Lower lobe of right lung (tissue), 2 donors: ENCODE measurements at places on chromosomes 2 and 18. TPM values are rescaled to one million over a fixed set of nuclear protein-coding genes. Genes with fewer than 3 reads are reported as not detected.

KCNS3 gene
- 28.7 TPM for total RNA-seq

OXER1 gene
- total RNA-seq = 1.9 TPM

GNLY gene
- 21.5 TPM for total RNA-seq

CCDC141 gene
- total RNA-seq = 40.5 TPM

SLC4A3 gene
- total RNA-seq = 1.0 TPM

PLA2R1 gene
- 5.6 TPM for total RNA-seq

POTEI gene
- 0.24 TPM for total RNA-seq

HOXD12 gene
- not detected for total RNA-seq

DNA sequence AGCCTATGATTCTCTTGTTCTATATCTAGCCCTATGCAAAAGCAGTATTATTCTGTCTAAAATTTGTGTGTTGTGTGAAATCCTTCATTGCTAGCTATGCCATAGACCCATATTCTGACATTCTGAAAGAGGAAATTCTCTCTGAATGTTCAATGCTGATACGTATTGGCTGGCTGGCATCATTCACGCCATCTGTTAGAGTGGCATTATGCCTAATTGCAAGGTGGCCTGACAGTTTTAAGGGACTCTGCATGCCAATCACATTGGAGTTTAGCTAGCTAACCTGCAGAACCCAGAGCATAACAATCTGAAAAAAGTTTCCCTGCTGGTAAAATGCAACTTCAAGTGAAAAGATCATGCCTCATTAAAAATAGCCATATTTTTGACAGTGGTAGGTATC lies 316.0 kb downstream of the SOX11 start:
- DNase-seq = no peak
- no peaks in the 10 kb centered on the region for H3K27me3 ChIP-seq
- H3K27ac ChIP-seq = no peak overlapping the region
- no peaks in the 10 kb centered on the region for H3K4me1 ChIP-seq
- no peak overlapping the region for H3K4me3 ChIP-seq
- H3K36me3 ChIP-seq = no peaks in the 10 kb centered on the region

- no peaks in the 10 kb centered on the region for H3K27me3 ChIP-seq
- DNase-seq = no peak
- H3K4me3 ChIP-seq = no peak overlapping the region
- H3K4me1 ChIP-seq = no peaks in the 10 kb centered on the region
- no peaks in the 10 kb centered on the region for H3K36me3 ChIP-seq
- no peak overlapping the region for H3K27ac ChIP-seq
Measured at GRCh38 chr18:4125224-4125623, 329.9 kb downstream of the DLGAP1 start.

GRCh38 chr2:39136799-39137198 lies 15.9 kb upstream of the SOS1 start:
- H3K4me1 ChIP-seq = peaks cover 8% of the 10 kb centered on the region
- DNase-seq = no peak
- no peak overlapping the region for H3K4me3 ChIP-seq
- H3K36me3 ChIP-seq = no peaks in the 10 kb centered on the region

- H3K27ac ChIP-seq = no peak overlapping the region
- no peaks in the 10 kb centered on the region for H3K36me3 ChIP-seq
- no peak overlapping the region for H3K4me3 ChIP-seq
- H3K27me3 ChIP-seq = no peaks in the 10 kb centered on the region
Measured at GRCh38 chr18:51006948-51007789, 22.8 kb upstream of the SMAD4 start.

DNA sequence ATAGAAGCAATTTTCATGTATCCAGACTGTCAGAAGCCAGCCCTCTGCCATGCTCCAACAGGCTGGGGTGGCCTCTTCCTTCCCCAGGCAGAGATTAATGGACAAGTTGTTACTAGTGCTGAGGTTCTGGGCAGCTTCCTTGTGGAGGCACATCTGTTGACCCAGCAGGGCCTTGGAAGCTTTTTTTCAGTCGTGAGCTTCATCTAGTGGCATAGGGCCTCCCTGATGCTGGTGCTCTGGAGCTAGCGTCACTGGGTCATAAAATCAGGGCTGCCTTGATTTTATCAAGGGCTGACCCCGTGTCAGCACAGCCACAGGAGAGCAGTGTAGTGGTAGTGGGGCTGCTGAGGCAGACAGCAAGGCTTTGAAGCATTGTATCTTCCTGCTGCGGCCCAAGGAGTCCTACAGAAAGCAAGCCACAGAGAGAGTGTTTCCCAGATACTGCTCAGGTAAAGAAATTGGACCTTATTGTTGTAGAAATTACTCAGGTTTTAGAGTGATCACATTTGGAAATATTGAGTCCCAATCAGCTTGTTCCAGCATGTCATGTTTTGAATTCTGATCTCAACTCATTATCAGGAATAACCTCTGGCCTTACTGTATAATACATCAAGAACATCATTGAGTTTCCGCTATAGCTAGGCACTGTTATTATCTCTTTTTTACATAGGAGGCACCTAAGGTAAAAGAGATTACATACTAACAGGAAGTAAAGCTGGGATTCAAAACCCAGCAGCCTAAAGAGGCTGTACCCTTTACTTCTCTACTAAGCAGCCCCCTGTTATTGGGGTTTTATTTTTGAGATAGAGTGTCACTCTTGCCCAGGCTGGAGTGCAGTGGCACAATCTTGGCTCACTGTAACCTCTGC lies 92.3 kb upstream of the ALPP start:
- no peak overlapping the region for H3K4me3 ChIP-seq
- H3K27ac ChIP-seq = no peak overlapping the region
- no peaks in the 10 kb centered on the region for H3K4me1 ChIP-seq
- peaks cover 8% of the 10 kb centered on the region for H3K36me3 ChIP-seq
- H3K27me3 ChIP-seq = no peaks in the 10 kb centered on the region

DNA sequence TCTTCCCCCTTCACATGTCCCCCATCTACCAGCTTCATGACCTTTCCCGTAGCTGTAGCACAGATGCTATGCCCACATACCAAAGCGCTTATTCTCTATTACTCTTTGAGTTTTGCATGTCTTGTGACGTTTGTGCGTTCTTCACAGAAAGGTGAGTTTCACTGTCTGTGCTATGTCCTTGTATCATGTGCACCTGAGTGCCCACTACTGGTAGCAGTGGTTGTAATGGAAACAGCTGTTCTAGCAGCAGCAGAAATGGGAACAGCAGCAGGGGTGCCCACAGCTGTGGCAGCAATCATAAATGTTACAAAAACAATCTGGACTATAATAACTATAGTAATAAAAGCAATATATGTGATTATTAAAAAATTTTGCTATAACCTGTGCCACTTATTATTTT lies 127.1 kb downstream of the STK39 start:
- H3K36me3 ChIP-seq = no peaks in the 10 kb centered on the region
- H3K27ac ChIP-seq = no peak overlapping the region
- no peak overlapping the region for H3K4me3 ChIP-seq
- no peak for DNase-seq

- DNase-seq = no peak
- H3K27ac ChIP-seq = no peak overlapping the region
- H3K4me1 ChIP-seq = no peaks in the 10 kb centered on the region
- no peaks in the 10 kb centered on the region for H3K27me3 ChIP-seq
Measured at GRCh38 chr2:33008716-33009115, 62.0 kb downstream of the LTBP1 start.

GRCh38 chr2:60505240-60505879 lies 48.1 kb downstream of the BCL11A start:
- DNase-seq = no peak
- no peak overlapping the region for H3K27ac ChIP-seq

DNA sequence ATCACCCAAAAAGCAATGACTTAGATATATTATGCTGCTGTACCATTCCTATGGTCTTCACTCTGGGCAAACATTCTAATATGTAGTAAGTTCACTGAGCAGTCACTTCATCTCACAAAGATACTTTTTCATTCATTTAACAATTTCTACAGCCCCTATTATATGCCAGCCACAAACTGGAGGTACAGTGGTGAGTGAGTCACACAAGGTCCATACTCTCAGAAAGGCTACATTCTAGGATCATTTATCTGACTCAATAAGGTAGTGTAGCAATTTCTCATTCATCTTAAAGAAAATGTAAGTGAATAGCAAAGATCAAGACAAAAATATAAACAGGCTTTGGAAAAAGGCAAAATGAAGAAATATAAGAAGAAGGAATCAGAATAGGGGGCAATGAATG lies 40.5 kb downstream of the NHEJ1 start:
- peaks cover 47% of the 10 kb centered on the region for H3K4me1 ChIP-seq
- no peaks in the 10 kb centered on the region for H3K36me3 ChIP-seq
- no peak for DNase-seq
- no peak overlapping the region for H3K4me3 ChIP-seq
- no peaks in the 10 kb centered on the region for H3K27me3 ChIP-seq
- H3K27ac ChIP-seq = no peak overlapping the region

DNA sequence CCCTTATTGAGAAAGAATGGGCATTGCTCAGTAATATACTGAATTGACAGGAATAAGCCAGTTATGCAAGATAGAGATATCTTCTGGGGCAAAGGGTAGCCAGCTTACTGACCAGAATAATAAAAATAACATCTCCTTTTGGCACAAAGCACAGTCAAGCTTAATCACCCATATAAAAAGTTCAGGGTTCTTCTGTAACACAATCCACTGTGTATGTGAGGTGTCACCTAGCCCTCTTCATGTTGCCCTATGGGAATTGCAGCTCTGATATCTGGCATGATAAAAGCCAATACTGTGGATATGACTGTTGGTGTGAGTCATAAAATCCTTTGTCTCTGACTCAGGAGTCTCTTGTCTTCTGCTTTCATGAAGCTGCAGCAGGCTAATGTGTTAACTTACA lies 90.8 kb downstream of the DSEL start:
- H3K4me3 ChIP-seq = no peak overlapping the region
- no peaks in the 10 kb centered on the region for H3K4me1 ChIP-seq
- H3K36me3 ChIP-seq = no peaks in the 10 kb centered on the region
- no peak for DNase-seq

- no peaks in the 10 kb centered on the region for H3K36me3 ChIP-seq
- no peak overlapping the region for H3K4me3 ChIP-seq
- H3K4me1 ChIP-seq = no peaks in the 10 kb centered on the region
- DNase-seq = no peak
- no peak overlapping the region for H3K27ac ChIP-seq
- H3K27me3 ChIP-seq = no peaks in the 10 kb centered on the region
Measured at GRCh38 chr2:175742367-175742766, 259.7 kb downstream of the LNPK start.

GRCh38 chr2:206198677-206199076 lies 39.0 kb downstream of the EEF1B2 start:
- peaks cover 7% of the 10 kb centered on the region for H3K27me3 ChIP-seq
- DNase-seq = no peak
- H3K4me3 ChIP-seq = no peak overlapping the region
- H3K36me3 ChIP-seq = no peaks in the 10 kb centered on the region
- no peaks in the 10 kb centered on the region for H3K4me1 ChIP-seq

- H3K27me3 ChIP-seq = no peaks in the 10 kb centered on the region
- DNase-seq = no peak
- H3K27ac ChIP-seq = no peak overlapping the region
- no peak overlapping the region for H3K4me3 ChIP-seq
- H3K4me1 ChIP-seq = peaks cover 9% of the 10 kb centered on the region
- H3K36me3 ChIP-seq = no peaks in the 10 kb centered on the region
Measured at GRCh38 chr2:30716123-30716900, 90.9 kb downstream of the CAPN13 start.

GRCh38 chr2:11573418-11574175 lies 39.8 kb downstream of the GREB1 start:
- no peaks in the 10 kb centered on the region for H3K4me1 ChIP-seq
- no peak overlapping the region for H3K4me3 ChIP-seq
- no peaks in the 10 kb centered on the region for H3K27me3 ChIP-seq

DNA sequence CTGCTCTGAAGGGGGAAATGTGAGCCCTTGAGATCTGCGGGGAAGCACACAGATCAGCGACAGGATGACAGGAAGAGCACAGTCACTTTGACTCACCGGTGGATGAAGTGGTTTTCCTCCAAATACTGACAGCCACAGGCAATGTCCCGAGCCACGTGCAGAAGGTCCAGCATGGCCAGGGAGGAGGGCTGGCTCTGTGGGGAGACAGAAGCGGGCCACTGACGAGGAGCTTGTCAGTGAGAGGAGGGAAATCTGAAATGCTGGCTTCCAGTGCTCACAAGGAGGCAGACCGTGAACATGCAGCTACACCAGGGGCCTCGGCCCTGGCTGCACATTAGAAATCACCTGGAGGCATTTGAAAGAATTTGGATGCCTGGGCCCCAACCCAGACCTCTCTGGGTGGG lies 98.7 kb downstream of the CLIP4 start:
- no peak overlapping the region for H3K4me3 ChIP-seq
- no peak for DNase-seq
- no peaks in the 10 kb centered on the region for H3K4me1 ChIP-seq
- no peaks in the 10 kb centered on the region for H3K27me3 ChIP-seq
- no peak overlapping the region for H3K27ac ChIP-seq

DNA sequence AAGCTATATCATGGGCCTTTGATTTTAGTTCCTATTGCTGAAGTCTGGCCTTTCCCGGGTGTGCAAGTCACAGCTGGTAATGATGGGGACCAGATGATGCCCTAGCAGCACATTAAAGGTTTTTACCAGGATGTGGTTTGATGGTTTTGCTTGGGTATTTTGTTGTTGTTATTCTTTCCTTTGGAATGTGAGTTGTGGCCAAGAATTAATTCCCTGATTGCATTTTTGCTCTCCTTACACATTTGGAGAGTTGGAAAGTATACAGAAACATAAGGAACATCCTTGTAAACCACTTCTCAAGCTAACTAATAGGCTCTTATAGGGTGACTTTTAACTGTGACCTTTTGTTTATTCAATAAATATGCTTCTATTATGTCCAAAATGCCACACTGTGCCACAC lies 154.1 kb upstream of the MMADHC start:
- no peaks in the 10 kb centered on the region for H3K36me3 ChIP-seq
- no peak for DNase-seq
- H3K27me3 ChIP-seq = no peaks in the 10 kb centered on the region
- H3K4me1 ChIP-seq = no peaks in the 10 kb centered on the region

DNA sequence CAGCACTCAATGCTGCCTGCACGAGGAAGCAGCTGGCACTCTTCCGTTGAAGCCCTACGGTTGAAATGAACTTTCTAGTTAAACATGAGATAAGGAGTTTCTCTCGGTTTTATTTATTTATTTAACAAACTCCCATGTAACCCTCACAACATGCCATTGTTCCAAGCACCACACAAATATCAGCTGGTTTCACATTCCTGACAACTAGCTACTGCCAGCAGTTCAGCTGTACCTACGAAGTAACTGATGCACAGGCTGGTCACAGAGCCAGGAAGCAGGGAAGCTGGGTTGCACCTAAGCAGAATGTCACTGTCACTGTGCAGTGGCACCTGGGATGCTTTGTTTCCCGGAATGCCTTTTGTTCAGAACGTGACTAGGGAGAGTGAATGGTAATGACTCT lies 18.1 kb downstream of the TIMM21 start:
- H3K27me3 ChIP-seq = no peaks in the 10 kb centered on the region
- H3K4me3 ChIP-seq = no peak overlapping the region
- H3K36me3 ChIP-seq = no peaks in the 10 kb centered on the region
- H3K4me1 ChIP-seq = no peaks in the 10 kb centered on the region
- DNase-seq = no peak
- no peak overlapping the region for H3K27ac ChIP-seq

GRCh38 chr2:3651691-3652648 lies 6.0 kb upstream of the ALLC start:
- peaks cover 16% of the 10 kb centered on the region for H3K4me1 ChIP-seq
- peak; percentile 67 for DNase-seq
- peaks cover 4% of the 10 kb centered on the region for H3K27me3 ChIP-seq
